ENCODE measurements at places on chromosomes 7 and 10.

DNA sequence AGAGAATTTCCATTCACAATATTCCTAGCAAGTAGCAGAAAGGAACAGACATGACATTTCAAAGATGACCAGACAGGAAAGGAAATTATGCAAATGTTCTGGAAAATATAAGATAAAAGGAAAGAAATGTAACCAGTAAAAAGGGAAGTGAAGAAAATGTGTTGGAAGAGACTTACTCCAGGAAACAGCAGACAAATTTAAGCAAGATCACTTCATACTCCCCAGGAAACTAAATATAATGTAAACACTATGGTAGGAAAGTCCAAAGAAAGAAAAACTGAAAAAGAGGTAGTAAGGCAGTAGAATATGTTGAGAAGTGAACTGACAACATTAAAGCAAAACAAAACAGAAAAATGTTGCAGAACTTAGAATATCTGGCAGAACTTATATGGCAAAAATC lies 6.4 kb upstream of the ST8SIA6 start:
- DNase-seq = no peak

DNA sequence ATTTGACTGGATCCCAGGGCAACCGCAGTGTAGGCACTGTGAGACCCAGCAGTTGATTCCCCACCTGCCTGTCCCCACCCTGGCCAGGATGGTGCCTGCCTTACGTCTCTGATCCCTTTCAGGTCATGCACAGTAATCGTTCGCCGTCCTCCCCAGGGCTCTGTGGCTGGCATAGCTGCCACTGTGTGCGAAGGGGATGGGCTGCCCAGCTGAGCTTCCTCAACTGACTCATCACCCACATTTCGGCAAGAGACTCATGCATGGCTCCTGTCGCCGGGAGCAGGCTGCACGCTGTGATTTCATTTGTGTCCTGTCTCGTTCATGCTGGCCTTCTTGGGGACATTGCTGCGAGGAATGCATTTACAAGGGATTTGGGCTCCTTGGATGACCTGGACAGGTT lies 252.4 kb downstream of the KLF6 start:
- DNase-seq = no peak

GRCh38 chr7:3436746-3437145 lies 135.7 kb downstream of the SDK1 start:
- no peak for DNase-seq

DNA sequence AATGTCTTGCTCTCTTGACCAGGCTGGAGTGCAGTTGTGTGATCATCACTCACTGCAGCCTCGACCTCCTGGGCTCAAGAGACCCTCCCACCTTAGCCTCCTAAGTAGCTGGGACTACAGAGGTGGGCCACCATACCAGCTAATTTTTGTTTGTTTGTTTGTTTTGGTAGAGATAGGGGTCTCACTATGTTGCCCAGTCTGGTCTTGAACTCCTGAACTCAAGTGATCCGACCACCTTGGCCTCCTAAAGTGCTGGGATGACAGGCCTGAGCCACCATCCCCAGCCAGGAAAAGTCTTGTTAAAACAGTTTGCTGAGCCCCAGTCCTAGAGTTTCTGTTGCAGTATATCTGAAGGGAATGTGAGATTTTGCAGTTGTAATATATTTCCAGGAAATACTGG lies 83.9 kb downstream of the SKIDA1 start:
- DNase-seq = no peak
